Amniotic stem cell (primary cell): ENCODE measurements at places on chromosomes 11 and 22.

DNA sequence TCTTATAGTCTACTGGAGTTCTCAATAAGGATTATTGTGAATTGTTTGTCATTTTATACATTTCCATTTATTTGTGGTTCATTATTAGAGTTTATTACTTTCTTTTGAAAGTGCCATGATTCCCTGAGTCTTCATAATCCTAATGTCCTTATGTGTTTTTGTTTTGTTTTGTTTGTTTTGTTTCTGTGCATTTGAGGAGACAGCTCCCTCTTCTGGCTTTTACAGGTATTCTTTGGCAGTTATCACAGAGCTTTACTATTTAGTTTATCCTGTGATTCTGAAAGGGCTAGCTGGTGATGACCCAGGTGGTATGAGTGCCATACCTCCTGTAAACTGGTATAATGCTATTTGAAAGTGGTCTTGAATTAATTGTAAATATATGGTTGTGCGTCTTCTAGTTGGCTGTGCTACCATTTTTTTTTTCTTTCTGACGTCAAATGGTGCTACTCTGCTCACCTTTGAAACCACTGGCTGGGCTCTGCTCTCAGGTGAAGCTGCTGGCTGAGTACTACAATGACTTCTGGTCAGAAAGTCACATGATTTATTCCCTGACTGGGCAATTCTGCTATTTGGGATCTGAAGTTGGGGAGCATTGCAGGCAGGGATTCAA, 751.2 kb downstream of the JRKL start:
- DNase-seq, result no peak

- no peak for DNase-seq
Measured at GRCh38 chr11:124075841-124076651, 34.9 kb upstream of the OR10G7 start.

- no peak for DNase-seq
Measured at GRCh38 chr11:110124605-110125004, 31.4 kb downstream of the ZC3H12C start.

DNA sequence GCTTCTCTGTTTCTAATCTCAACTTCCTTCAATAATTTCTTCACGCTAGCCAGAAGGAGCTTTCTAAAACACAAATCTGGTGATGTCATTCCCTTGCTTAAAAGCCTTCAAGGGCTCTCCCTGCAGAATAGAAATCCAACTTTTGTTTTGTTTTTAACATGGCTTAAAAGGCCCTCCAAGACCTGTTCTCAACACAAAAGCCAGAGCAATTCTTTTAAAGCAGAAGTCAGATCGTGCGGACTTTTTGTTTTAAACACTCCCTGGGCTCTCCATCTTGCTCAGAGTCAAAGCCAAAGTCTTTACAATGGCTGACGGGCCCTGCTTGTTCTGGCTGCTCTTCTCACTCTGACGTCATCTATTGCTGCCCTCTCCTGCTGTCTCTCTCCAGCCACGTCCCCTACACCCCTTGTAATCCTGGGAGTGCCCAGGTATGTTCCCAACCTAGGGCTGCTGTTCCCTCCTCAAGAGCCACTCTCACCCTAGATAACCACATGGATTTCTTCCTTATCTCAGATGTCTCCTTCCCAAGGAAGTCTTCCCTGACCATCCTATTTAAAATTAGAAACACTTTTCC, 22.5 kb downstream of the TECTA start:
- DNase-seq, result no peak

DNA sequence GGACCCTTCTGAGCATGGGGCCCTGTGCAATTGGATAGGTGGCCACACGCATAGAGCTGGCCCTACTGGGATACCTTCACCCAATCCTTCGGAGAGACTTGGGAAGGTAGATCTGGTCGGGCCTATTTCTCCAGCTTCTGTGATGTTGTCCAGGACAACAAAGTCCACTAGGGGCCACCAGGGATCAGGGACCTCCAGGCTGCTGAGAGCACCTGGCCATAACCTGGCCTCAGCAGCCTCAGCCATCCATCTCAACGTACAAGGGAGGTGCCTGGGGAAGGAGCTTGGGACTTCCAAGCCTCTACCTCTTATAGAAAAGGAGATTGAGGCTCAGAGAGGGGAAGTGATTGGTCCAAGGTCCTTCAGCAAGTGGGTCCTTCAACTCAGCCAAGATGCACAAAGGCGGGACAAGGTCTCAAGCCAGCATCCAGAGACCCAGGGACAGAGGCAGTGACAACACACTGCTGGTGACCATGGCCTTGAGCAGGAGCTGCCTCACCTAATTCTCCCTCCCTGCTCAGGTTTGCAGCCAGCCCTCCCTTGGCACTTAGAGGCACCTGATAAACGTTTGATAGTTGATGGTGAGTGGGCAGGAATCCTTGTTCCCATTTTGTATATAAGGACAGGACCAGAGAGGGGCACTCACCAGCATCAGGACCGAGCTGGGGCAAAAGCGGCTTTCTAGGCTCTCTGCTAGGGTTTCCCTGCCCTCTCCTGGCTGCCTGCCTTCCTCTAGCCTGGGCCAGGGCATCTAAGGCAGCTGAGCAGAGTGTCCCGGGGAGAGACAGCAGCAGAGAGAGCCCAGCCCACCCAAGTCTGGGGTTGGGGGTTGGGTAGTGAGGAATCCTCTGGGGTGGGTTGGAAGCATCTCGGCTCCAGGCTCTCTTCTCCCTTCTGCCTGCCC, 4.5 kb downstream of the RAC2 start:
- no peak for DNase-seq

- no peak for DNase-seq
Measured at GRCh38 chr11:16357775-16358174, 1.4 kb upstream of the SOX6 start.

GRCh38 chr11:8250434-8250833, 13.2 kb downstream of the LMO1 start:
- no peak for DNase-seq

DNA sequence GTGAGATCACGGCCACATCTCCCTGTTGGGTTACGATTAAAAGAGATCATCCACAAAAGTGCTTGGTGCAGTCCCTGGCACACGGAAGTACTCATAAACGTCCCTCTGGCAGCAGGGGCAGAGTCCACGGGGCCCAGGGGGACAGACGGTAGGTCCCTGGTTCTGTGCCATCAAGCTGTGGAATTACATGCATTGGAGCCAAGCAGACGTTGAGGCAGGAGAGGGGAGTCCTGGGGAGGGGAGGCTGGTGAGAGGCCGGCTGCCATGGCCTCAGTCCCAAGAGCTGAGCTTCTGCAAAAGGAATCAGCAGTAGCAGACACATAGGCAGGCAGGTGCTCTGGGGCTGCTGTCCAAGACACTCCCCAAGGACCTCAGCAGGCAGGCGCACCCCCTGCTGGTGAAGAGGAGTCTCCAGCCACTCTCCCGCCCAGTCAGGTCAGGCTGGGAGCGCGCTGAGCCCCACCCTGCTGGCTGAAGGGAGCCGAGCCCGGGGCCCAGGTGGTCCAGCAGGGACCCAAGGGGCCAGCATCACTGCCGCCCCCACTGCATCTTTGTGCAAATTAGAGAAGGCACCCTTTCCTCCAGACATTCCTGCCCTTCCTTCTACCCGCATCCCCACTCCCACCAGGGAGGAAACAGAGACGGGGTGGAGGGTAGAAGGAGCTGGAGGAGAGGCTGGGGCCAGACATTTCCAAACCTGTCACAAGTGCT, 7.6 kb upstream of the KCTD17 start:
- no peak for DNase-seq

DNA sequence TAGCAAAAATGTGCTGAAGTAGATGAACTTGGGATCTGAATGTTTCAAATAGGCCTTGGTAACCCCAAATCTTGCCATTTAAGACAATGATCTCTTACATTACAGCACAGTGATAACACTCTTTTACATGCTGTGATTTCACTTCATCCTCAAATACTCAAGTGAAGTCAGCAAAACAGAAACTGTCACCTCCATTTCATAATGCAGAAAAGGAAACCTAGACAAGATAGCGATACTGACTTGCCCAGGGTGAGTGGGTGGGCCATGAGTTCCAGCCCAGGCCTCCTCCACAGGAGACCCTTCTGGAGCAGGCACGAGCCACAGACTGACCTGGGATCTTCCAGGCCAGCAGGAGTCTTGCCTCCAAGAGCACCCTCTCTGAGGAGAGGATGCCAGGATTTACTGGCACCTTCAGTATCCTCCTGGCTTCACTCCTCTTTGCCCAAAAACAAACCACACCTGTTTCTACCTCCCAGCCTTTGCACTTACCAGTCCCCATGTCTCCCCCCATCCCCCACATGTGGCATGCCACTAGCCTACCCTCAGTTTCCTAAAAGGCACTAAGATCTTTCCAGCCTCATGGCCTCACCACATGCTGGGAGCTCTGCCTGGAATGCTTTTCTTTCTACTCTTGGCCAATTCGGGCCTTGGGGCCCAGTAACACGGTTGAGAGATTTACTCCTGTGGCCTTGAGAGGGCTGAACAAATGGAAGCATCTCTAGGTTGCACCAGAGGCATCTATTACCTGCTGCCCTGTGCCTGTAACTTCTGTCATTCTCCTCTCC, 1.9 kb upstream of the DGAT2 start:
- no peak for DNase-seq

DNA sequence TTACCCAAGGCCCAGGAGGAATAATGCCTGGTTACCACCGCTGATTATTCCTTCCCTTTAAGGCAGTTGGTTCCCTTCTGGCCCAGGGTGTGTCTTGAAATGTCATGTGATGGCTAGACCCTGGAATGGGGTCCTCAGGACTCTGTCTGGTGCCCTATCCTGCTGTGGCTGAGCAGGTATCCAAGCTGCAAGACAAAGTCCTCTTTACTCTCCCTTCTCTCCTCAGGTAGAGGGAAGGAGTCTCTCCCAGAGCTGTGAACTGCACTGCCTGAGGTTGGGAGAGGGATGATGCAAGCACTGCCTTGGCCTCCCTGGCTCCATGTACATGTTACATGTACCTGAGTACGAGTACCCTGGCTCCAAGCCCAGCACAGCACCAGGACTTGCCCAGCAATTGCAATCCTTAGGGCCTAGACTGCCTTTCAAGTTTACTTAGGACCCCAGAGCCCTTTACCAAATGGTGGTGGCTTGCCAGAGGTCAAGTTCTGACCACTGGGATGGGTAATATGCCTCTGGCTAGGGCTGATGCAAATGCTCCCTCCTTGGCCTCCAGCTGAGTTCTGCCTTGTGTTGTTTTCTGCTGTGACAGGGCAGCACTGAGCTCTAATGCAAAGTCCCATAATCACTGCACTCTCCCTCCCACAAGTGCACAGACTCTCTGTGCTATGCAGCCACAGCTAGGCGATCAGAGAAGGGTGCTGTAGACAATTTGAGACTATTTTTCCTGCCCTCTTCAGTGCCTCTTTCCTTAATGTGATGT, 20.7 kb upstream of the AQP11 start:
- DNase-seq, result no peak

GRCh38 chr11:9745411-9746211, 81.7 kb downstream of the SWAP70 start:
- no peak for DNase-seq

GRCh38 chr11:57900320-57900719, 123.4 kb upstream of the OR9Q1 start:
- no peak for DNase-seq

DNA sequence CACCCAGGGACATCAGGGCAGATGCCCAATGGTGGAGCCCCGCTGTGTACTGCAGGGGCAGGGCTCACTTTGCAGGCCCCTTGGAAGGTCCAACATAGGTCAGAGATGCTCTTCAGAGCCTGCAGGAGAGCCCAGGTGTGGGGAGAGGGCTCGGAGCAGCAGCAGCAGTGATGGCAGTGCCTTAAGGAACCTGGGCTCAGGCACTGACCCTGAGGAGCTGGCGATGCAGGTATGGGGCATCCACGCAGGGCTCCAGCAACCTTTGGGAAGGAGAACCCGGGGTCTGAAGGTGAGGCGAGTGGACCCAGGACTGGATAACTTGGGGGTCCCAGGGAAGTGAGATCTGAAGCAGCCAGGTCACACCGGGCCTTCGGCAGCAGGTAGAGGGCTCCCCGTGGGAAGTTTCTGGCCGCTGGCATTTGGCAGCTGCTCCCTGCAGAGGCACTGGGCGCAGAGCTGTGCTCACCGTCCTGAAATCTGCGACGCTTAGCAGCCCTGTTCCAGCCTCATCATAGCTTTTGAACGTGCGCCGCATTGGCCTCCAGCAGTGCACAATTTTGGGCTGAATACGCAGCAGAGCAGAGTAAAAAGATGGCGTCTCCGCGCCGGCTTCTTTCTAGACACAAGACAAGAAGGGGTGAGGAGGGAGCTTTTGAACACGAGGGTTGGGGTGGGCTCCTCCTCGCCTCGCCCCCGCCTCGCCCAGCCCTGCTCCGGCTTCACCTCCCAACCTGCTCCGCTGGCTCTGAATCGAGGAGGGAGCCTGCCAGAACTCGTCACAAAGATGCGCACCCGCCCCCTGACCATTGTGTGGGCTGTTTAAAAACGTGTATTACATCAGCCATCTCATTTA, 118.8 kb downstream of the MPPED1 start:
- no peak for DNase-seq

- no peak for DNase-seq
Measured at GRCh38 chr22:35470903-35471321, 69.7 kb upstream of the RASD2 start.

- no peak for DNase-seq
Measured at GRCh38 chr11:61293867-61294716, 1.0 kb downstream of the VWCE start.

DNA sequence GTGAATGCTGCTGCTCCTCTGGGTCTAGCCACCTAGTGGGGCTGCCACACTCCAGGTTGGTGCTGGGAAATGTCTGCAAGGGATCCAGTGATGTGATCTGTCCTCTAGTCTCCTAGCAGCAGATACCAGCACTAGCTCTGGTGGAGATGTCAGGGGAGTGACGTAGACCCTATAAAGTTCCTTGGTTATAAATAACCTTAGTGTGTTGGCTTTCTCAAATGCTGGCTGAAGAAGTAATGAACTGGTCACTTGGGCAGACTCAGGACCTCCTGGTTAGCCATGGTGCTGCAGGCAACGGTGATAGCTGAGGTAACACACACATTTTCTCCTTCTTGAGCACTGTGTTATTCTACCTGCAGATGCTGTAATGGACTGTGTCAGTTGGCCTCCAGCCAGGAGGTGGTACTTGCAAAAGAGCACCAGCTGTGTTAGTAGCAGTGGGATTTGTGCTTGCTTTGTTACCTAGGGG, 35.5 kb downstream of the BBOX1 start:
- no peak for DNase-seq

- no peak for DNase-seq
Measured at GRCh38 chr11:10506008-10506370, 35.0 kb downstream of the RNF141 start.

DNA sequence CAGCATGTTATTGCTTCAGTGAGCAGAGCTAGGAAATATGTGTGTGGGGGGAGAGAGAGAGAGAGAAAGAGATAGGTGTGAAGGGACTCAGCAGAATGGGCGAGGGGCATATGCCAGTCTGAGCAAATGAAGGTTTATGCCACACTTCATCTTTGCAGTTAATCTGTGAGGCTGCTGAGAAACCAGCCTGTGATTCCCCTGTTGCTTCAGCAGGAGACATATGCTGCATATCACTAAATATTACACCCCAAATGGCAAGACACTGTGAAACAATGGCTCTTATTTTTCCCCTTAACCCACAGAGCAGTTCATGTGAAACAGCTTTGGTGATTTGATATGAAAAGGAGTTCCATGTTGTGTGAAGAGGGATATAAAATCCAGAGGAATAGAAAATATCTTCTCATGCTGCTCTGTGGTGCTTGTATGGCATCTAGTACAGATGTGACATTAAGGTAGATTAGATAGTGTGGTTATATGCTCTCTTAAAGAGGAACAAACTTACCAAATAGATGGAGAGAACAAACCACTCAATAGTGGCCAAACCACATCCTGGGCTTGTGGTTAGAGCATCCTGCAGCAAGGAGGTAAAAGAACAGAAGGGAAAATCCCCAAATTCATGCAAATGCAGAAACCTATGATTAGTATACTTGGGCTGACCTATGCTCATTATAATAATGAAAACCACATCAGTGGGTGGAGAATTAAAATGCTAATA, 864.2 kb downstream of the FAM181B start:
- DNase-seq, result no peak

- DNase-seq, result no peak
Measured at GRCh38 chr11:27672836-27673464, 27.3 kb downstream of the BDNF start.
